Pulmonary artery endothelial cell (primary cell): ENCODE measurements at places on chromosomes 3 and 15. TPM values are rescaled to one million over a fixed set of nuclear protein-coding genes. Genes with fewer than 3 reads are reported as not detected.

DNA sequence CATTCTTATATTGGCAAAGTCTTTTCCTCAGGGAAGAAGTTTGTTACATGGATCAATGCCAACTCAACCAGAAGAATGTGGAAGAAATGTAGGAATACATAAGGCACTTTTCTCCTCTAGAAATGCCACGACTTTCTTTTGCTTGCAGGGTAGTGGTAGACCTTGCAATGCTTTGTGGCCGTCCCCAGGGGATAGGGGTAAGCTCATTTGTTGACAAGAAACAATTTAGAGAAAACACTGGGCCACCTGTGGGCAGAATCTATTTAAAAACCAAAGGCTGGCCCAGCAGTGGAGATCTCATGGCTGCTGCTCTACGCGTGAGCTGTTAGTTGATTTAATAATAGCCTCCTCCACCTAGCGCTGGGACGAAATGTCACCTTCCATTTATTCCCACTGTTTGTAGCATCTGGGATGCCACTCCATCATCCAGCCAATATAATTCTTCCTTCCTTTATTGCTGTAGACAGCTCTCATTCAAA is 64.6 kb upstream of the PFN2 start:
- no peak for DNase-seq

DNA sequence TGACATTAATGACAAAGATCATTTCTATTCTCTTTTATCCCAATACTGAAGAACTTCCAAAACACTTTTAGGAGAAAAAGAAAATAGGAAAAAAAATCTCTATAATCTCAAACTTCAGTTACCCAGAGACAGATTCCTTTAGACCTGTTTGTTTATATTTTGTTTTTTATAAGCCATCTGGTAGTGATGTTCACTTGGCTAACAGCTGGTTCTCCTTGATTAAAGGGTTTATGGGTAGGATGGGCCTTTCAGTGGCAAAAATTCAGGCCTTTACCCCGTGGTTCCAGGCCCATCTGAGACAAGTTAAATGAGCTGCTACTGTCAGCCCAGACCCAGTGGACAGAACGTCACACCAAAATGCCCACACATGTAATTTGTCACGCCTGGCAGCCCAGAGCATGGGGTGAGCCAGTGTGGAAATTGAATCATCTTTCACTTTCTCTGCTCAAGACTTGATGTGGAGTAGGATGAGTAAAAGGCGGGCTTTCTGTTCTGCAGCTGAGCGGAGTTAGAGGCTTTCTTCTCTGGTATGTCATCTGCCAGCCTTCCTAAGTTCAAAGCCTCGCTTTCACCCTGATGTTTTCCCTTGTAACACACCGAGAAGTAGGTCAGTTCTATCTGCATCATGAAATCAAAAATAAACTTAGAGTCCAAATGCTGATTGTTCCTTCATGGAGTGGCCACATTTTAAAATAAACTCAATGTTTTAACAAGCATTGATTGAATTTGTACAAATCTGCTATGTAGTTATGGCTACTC is 62.5 kb upstream of the SKOR1 start:
- DNase-seq, result no peak

DNA sequence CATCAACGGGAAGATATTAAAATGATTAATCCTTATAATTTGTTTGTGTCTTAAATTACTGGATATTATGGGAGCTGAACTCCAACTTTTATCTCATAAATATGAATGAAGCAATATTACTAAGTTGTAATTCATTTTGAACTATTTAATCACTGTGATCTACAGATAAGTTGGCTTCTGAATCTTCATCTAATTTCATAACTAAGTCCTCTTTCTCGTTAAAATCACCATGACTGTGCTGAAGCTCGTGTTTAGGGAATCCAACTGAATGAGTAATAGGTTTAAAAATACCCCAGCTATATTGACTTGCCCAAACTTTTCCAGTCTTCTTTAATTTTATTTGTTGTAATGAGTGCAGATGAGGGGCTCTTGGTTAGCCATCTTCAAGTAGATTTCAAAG is 14.1 kb downstream of the MDFIC2 start:
- DNase-seq, result no peak

DNA sequence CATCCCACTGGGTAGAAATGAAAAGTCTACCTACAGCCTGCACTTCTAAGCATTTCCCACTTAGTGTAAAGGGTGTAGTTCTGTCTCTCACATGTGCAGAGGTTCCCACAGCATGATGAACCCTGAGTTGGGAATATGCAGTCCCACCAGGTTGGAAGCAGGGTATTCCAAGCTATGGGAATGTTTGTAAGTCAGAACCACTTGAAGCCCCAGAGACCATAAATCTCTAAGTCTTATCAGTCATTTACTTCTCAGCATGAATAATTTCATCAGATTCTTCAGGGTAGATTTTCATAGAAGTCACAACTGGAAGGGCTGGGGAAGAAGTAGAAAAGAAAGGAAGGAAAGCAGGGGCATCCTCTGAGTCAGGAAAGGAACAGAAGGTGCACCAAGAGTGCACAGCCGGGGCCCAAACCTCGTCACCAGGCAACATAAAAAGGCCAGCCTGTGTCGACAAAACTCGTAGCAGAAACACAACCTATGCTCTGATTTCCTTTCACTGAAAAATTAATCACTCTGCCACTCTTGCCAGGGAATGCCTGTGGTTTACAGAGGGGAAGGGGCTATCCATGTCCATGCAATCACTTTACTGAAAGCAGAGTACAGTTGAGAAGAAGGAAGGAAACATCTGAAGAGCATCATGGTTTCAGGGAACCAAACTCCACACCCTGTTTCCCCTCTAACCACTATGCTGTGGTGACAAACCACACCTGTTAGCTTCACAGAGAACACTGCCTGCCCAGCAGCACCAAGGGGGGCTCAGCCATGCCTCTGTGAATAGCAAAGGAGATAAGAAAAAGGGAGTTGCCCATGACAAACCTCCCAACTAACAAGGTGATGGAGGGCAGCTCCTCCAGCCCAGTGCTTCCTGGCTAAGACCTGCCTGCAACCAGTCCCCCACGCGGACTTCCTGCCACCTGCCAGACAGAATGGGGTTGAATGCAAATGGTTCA is 40.5 kb downstream of the SH3BP5 start:
- DNase-seq, result peak; percentile 22

RTP1 gene
- total RNA-seq, result not detected in 2 replicates

CSPG5 gene
- 0.66 and 0.71 TPM in 2 replicates for total RNA-seq
